ENCODE measurements at places on chromosomes 3 and 15.

DNA sequence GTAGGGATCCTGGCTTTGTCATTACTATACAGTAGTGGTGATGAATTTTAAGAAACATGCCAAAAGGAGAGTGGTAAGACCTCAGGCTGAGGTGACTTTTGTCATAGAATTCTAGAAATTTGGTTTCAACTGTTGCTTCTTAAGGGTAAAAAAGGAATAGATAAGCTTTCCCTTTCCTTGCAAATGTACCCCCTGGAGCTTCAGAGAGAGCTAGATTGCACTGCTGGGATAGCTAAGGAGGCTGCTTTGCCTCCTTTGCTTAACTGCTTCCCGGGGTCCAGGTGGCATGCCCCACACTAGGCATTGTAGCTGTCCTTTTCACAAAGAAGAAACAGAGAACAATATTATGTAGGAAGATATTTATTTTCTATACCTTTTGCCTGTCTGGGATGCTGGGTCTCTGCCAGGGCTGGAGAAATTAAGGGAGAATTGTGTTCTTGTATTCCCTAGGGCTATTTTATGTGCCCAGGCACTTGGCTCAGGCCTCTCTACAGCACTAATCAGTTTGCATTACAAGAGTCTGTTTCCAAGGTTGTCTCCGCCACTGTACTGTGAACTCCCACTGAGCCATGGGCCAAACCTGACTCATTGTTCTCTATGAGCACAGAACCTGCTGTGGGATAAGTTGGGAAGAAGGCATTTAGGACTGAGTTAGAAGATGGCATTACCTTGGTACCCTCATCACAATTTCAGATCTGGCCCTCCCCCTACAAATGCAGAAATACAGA lies 460.0 kb downstream of the PDCD6IP start:
- DNase-seq: no peak

DNA sequence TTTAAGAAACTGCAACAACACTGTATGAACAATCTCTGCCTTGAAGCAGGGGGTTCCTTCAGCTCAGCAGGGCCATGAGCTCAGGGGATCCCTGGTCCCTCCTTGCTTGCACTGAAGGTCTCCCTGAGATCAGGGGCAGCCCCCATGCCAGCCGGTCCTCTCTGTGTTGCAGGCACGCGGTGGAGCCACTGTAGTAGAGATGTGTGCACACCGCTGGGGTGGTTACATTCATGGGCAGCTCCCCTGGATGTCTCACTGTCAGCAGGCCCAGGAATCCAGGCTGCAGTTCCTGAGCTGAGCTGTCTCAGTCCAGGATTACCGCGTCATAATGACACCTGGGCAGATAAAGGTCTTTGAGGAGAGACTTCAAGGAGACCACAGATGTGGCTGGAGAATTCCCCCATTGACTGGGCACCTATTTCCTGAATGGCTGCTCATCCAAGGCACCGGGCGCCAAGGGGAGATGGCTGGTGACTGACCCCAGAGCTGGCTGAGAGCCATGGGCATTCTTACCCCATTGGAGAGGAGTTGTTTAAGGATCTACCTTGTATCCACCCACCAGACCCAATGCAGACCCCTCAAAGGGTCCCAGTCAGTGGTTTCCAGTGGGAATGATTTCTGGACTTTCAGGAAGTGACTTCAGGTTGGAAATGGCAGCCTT lies 10.4 kb upstream of the KLF13 start:
- DNase-seq: peak; percentile 70

DNA sequence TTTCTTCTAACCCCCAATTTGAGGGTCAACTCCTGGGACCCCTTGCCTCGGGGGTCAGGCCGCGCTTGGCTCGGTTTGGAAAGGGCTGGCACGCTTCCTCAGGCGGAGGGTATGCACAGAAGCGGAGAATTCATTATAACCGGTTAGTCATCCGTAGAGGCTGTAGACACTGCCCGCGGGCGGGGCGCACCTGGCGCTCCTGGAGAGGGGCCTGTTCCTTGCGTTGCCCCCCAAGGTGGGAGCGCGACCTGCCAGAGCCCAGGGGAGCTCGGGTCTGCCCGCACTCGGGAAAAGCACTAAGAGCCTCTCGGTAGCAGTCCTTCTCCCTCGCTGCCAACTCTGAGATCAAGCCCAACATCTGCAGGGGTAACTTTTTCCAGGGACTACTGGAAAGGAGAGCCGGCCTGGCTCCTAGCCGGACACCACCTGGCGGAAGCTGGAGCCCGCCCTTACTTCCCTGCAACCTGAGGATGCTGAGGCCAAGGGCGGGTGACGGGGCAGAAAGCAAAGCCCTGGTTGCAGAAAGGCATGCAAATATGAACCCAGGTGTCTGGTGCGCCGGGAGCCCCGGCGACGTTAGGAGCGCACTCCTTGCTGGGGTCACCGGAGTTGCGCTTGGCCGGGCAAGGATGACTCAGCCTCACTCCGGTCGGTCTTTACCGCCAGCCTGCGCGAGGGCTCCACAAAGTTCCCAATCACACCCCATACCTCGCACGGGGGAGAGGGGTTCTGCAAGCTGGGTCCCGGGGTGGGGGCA lies 1.5 kb upstream of the CACNA2D3 start:
- DNase-seq: no peak

GRCh38 chr15:26038693-26039092 lies 175.6 kb upstream of the ATP10A start:
- DNase-seq: peak; percentile 25
